ENCODE measurements at places on chromosomes 7 and 10.

- no peak for DNase-seq
Measured at GRCh38 chr7:5526100-5526905, 102.7 kb upstream of the TNRC18 start.

DNA sequence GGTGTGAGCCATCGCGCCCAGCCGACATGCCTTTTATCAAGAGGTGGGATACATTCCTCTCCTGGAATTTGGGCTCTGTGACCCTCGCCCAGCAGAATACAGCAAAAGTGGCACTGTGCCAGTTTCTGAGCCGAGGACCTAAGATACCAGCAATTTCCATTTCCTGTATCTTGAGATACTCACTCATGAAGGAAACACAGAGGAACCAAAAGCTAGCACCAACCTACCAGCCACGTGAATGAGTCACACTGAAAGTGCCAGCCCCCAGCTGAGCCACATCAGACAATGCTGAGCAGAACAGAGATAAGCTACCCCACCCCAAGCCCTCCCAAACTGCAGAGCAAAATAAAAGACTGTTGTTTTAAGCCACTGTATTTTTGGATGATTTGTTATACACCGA lies 56.3 kb downstream of the CACUL1 start:
- DNase-seq: no peak

DNA sequence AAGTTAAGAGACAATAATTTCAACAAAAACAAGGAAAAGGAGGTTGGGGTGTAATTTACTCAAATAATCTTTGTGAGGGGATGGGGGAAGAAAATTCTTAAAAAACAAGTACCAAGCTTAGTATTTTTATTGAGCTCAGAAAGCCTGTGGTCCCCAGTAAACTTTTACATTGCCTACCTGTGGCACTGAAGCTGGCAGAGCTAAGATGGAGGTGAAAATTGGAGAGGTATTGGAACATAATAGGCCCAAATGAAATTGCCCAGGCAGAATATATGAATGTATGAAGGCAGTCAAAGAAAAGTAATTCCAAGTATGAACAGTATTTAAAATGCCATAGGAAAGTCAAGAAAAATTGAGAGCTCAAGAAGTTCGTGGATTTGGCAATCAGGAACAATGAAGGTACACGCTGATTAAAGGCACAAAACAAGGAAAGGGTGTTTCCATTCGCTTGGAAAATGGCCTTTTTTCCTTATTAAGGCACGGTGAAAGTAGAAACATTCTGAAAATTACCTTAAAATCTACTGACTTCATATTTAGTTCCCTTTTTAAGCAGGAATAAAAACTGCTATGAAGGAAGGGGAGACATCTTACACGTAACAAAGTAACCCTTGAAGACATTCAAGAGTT lies 3.4 kb upstream of the KMT2E start:
- no peak for DNase-seq

- DNase-seq: no peak
Measured at GRCh38 chr7:42560866-42561265, 323.9 kb upstream of the GLI3 start.

DNA sequence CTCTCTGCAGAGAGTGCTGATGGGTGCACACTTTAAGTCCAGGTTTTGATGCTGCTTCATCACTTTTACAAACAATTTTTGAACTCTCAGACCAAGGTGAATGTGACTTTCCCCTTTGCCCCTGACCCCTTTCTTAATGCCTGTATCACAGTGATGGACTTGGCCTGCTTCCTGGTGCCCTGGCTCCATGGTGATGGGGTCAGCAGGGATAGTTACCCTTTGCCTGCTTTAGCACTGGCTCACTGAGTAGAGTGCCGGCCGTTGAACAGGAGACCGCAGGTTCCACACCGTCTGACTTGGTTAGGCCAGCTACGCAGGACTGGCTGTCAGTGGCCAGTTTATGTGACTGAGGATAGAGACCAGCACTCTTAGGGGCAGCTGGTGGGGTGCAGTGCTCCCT lies 40.1 kb downstream of the LRGUK start:
- DNase-seq: no peak

DNA sequence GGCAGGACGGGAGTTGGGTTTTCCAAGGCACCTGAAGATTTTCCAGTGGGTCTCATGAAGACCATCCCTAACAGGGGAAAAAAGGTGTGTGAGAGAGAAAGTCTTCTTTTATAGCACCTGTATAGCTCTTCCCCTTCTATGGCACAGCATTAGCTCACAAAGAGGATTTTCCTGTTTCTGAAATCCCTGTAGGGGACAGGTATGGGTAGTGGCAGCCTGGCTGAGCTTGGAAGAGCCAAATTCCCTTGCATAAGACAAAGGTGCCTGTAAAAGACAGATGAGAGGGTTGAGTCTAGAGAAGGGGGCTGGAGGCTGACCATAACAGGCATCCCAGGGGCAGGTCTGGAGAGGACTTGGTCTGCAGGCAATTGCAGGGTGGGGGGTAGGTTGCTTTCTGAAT lies 63.7 kb downstream of the COL13A1 start:
- DNase-seq: no peak

DNA sequence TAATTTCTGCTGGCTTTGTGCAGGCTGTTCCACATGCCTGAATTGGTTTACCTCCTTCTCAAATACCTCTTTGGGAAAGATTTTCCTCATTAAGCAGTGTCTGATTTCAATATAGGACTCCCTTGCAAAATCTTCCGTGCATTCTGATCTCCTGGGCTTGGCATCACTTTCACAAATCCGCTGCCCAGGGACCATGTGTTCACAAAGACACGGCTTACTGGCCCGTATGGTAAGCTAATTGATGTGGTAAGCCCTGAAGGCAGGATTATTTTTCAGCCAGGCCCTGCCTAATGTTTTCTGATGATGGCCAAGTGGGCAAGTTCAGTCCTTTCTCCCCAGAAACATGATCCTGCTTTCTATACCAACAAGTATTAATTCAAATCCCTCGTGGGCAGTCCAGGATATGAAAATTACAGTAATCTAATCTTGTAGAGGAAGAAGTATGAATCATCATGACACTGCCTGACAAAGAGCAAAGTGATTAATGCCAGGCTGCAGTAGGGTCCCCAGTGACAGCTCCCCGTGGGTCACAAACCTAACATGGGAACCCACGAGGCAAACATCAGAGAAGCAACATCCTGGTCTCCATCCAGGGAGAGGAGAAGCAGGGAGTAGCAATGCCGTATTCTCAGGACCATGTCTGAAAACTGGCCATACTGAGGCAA lies 11.6 kb upstream of the SVIL start:
- DNase-seq: no peak

GRCh38 chr7:30799206-30799975 lies 28.2 kb downstream of the MINDY4 start:
- no peak for DNase-seq

- DNase-seq: no peak
Measured at GRCh38 chr7:111650456-111650999, 88.2 kb upstream of the IMMP2L start.

DNA sequence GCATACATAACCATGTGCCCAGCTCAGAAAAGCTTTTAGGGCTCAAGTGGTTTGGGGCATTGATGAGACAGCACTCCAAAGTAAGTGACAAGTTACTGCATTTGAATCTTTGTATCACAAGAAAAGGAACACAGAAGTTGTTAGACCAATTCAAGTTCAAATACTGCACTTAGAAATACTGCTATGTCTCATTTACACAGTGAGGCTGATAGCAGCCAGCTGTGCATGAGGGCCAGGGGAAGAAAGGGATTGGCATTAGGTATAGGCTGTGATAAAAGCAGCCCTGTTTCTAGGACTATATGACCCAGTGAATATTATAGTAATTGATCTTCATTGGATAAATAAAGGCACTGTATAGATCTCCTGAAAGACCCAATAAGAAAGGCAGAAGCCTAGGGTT lies 197.8 kb upstream of the SORCS1 start:
- no peak for DNase-seq

DNA sequence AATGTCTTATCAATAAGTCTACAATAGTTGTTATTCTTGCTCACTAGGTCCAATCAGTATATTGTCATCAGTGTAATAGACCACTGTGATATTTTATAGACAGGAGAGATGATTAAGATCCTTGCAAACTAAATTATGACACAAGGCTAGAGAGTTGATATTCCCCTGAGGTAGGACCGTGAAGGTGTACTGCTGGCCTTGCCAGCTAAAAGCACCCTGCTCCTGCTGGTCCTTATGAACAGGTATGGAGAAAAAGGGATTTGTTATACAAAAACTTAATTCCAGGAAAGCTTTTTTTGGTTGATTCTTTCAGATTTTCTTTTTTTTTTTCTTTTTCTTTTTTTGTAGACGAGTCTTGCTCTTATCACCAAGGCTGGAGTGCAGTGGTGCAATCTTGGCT lies 16.8 kb upstream of the TMEM213 start:
- no peak for DNase-seq

- no peak for DNase-seq
Measured at GRCh38 chr10:58157076-58157766, 110.5 kb downstream of the IPMK start.

- DNase-seq: no peak
Measured at GRCh38 chr10:11642566-11642965, 31.1 kb upstream of the USP6NL start.

DNA sequence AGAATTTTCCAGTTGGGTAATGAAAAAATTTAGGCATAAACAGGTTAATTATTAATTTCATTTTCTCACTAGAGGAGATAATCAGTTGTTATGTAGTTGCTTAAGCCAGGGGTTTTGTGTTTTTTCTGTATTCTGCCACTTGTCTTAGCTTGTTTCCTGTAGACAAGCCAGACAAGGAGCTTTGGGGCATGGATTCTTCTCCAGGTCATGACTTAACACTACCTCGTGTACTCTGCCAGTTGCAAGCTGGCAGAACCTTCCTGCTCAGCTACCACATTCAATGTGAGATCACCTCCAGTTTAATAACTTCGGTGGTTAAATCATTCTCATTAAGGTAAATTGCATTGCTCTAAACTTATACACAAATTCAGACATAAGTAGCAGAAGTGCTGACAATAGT lies 1.8 kb downstream of the CCM2 start:
- DNase-seq: no peak

GRCh38 chr10:130471486-130471885 lies 335.3 kb downstream of the GLRX3 start:
- DNase-seq: no peak

DNA sequence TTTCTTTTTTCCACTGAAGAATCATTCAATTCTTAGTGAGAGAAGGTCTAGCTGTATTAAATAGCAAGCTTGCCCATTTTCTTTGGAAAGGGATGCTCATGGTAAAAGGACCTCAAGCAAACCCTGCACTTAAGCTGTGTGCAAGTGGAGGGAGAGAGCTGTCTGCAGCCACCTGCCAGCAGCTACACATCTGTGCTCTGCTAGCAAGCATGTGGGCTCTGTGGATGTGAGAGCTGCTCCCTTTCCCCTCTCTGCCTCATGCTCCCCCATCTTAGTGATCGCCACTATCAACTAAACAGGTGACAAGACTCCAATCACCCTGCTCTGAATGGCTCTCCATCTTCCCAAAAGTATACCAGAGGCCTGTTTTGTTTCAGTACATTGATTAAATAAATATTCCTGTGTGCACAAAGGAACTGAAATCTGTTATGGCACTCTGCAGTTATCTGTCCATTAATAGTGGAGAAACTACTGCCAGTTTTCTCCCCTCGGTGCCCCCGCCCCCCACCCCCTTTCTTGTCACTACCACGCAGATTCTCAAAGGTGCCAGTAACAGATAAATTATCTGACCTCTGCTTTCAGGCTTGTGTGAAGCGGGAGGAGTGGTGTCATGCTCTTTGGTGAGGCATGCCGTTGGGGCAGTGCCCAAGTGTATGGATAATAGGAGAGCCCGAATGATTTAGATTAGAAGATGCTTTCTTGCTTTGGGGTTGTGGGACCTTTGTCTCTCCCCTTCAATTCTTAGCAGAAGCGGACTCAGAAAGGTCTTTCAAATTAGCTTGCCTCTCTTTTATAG lies 26.4 kb downstream of the AUTS2 start:
- DNase-seq: no peak

DNA sequence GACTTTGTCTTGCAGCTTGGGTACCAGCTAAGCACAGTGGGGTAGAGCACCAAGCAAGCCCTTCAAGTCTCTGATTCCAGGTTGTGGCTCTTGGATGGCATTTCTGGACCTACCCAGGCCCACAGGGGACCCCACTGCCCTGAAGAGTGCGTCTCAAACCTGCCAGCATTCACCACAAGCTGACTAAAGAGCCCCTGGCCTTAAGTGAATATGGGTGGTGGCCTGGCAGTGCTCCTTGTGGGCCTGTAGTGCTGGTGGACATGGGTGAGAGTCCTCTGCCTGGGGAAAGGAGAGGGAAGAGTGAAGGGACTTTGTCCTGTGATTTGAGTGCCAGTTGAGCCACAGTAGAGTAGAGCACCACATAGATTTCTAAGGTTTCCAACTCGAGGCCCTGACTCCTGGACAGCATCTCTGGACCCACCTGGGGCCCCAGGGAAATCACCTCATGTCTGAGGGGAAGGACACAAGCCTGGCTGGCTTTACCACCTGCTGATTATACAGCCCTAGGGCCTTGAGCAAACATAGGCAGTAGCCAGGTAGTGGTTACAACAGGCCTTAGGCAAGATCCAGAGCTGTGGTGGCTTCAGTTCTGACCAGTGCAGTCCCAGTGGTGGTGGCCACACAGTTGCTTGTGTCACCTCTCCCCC lies 23.7 kb downstream of the GSDME start:
- no peak for DNase-seq

- DNase-seq: no peak
Measured at GRCh38 chr7:131974671-131975070, 418.2 kb upstream of the PODXL start.

- DNase-seq: no peak
Measured at GRCh38 chr7:82623812-82624211, 180.2 kb upstream of the CACNA2D1 start.

DNA sequence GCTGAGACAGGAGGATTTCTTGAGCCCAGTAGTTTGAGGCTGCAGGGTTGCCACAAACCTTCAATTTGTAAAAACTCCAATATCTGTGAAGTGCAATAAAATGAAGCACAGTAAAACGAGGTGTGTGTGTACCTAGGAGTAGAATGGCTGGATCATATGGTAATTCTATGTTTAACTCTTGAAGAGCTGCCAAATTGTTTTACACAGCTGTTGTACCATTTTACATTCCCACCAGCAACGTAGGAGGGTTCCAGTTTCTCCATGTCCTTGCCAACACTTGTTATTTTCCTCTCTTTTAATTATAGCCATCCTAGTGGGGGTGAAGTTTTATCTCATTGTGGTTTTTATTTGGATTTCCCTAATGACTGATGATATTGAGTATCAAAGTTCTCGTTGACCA lies 16.2 kb downstream of the PLEKHA1 start:
- DNase-seq: no peak

DNA sequence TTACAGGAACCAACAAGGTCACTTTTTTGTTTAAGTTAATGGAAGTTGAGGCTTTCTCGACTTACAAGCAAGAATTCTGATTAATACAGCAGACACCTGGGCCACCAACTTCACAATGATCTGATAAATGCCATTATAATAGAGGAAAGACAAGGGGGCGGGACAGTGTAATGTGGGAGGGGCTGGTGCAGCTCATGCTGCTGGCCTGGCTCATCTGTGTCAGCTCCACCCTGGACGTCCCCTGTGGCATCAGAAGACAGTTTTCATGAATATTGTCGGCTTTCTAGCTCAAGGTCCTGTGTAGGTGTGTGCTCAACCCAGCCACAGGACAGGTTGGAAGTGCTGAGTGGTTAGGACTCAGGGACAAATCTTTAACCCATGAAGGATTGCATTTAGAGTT lies 57.0 kb downstream of the MTURN start:
- no peak for DNase-seq

GRCh38 chr7:19404912-19405329 lies 259.7 kb upstream of the FERD3L start:
- DNase-seq: no peak
